ENCODE measurements at places on chromosomes 1 and 21.

GRCh38 chr1:184843732-184844495, 89.3 kb upstream of the EDEM3 start:
- DNase-seq = no peak

DNA sequence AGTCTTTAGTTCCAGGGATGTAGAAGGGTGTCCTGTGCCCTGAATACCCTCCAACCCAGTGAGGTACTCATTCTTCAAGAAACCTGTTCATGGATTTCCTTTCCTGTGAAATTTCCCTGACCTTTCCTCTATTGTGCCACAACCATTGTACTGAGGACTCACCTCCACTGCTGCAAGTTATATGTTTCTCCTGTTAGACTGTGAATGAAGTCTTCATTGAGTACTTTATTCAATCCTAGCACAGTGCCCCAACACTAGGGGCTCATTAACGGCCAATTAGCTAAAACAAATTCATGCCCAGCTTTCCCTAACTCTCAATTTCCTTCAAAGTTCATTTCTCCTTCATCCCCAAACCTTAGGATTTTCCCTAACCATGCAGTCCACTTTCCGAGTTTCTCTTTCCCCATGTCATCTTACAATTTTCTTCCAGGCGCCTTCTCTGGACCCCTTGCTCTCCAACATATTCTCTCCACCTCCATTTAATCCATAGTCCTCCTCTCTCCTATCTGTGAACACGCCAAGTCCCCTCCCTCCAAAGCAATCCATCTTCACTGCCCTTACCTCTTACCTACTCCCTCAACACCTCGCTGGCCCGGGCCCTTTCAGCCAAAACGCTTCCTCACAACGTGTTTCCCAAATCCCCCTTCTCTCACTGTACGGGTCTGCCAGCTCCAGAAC, 1.3 kb downstream of the TRIM33 start:
- DNase-seq = no peak

DNA sequence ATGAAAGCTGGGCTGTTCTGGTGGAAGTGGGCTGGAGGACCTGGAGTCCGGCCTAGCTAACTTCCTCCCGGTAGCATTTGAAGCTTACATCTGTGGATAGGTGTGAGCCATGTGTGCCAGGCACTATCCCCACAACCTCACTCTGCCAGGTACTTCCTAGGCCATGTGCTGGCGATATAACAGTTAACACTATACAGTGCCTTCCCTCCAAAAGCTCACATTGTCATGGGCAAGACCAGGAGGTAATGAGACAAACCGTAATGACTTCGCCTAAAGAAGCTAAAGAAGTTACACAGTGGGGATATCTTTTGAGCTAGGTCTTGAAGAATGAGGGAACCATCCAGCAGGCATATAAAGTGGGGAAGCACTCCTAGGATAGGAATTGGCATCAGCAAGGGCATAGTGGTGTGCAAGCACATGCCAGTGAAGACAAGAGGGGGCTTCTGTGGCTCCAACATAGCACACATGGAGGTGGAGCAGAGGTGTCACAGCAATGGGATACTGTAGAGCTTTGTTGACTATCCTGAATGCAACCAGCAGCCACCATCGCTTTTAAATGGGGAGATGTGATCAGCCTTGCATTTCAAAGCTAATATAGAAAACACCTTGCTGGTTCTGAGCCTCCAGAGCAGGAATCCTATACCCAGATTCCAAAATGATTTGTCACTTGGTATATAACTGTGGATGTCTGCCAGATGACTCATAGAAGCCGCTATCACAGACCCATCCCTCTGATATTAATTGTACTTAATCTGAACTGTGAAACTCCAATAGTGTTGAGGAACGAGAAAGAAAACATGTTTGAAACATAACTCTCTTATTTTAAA, 466.3 kb downstream of the LMO4 start:
- no peak for DNase-seq

DNA sequence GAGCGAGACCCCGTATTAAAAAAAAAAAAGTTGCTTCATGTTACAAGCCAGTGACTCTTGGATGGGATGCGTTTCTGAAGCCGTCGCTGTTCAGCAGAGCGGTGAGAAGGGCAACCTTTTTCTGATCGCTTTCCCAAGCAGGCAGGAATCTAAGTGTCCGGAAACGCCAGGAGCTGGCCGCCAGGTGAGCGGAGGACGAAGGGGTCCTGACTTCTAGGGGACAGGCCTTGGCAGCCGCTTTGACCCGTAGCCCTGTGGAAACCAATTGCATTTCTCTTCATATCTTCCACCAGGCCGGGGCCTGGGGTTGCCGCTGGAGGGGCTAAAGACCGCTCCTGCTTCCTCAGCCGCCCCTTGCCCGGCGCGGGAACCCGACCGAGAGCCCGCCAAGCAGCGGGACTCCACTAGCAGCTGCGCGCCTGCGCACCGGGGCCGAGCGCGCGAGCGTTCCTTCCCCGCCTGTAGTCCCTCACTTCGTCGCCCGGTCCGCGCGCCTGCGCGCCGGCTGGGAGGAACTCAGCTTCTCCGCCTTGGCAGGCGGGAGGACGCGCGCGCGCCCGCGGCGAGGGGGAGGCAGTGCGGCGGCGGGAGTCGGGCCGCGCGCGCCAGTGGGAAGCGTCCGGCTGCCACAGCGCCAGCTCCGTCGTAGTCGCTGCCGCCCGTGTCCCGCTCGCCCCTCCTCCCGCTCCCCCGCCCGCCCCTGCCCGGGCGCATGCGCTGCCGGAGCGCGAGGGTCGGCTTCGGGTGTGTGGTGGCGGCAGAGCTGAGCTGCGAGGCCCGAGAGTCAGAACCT, at the start of gene SPEN:
SPEN (plus strand) TSS at position 608 of the 793 bp plus-strand sequence. CDS start 361 bp downstream, outside the sequence.
- DNase-seq = peak; percentile 97

DNA sequence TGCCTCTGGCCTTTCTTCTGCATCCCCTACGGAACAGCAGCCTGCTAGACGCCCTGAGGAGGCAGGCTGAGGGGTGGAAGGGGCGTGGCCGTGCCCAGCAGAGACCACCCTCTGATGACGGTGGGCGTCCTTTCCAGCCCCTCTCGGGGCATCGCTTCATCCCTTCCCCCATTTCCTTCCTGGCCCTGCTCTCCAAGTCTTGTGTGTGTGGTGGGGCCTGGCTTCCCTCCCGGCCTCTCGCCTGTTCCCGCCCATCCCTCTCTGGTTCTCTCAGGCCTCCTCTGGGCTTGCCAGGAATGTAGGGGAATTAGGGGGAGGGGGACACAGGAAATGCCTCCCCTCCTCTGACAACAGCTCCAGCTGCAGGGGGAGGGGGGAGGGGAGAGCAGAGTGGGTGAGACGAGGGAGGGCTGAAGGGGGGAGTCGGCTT, 51.1 kb downstream of the SKI start:
- DNase-seq = no peak

GRCh38 chr1:9689971-9690381, 38.4 kb downstream of the PIK3CD start:
- DNase-seq = no peak

DNA sequence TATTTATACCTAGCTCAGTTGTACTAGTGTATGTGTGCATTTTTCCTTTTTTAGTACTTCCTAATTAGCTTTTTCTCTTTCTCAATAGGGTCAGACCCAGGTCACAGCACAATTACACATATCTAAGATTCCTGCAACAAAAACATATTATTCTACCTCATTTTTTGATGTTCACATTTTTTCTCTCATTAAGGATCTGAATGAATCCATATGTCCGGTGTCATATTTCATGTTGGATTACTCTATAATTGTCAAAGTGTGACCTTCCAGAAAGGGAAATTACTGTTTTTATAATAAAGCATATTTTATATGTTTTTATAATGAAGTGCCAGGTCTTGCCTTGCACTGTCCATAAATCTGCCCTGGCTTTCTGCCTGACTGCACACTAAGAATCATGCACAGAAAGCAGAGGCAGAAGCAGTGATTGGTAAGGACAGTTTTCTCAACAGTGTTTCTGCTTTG, 143.7 kb downstream of the KCNT2 start:
- no peak for DNase-seq

GRCh38 chr1:184616504-184616903, 138.2 kb downstream of the EDEM3 start:
- no peak for DNase-seq
